Body of pancreas (tissue), 4 donors: ENCODE measurements at places on chromosomes 5 and 9. TPM values are rescaled to one million over a fixed set of nuclear protein-coding genes. Genes with fewer than 3 reads are reported as not detected.

Gene LOX
- 6.6 TPM for total RNA-seq

Gene MACIR
- total RNA-seq, result 6.2 TPM

Gene SV2C
- total RNA-seq, result not detected

GRCh38 chr5:57215629-57216195, 41.9 kb downstream of the GPBP1 start:
- no peak for DNase-seq

GRCh38 chr5:36887532-36887931, 11.0 kb downstream of the NIPBL start:
- DNase-seq, result no peak

DNA sequence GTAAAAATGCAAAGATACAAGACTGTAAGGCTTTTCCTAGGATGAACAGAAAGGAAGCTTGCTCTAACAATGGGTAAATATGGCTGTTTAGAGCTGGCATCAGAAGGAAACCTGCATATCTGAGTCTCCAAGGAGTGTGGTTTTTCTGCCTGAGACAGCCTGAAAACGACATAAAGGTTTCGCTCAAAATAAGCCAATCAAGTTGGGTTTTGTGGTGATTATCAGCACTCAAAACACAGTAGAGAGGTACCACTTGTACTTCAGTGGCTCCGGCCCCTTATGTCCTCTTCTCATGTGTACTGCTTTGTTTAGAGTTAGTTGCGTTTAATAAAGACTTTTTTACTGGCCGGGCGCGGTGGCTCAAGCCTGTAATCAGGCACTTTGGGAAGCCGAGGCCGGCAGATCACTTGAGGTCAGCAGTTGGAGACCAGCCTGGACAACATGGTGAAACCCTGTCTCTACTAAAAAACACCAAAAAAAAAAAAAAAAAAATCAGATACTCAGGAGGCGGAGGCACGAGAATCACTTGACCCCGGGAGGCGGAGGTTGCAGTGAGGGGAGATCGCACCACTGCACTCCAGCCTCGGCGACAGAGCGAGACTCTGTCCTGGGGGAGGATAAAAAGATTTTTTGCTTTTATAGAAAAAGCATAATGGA, 39.4 kb downstream of the KLF9 start:
- no peak for DNase-seq

DNA sequence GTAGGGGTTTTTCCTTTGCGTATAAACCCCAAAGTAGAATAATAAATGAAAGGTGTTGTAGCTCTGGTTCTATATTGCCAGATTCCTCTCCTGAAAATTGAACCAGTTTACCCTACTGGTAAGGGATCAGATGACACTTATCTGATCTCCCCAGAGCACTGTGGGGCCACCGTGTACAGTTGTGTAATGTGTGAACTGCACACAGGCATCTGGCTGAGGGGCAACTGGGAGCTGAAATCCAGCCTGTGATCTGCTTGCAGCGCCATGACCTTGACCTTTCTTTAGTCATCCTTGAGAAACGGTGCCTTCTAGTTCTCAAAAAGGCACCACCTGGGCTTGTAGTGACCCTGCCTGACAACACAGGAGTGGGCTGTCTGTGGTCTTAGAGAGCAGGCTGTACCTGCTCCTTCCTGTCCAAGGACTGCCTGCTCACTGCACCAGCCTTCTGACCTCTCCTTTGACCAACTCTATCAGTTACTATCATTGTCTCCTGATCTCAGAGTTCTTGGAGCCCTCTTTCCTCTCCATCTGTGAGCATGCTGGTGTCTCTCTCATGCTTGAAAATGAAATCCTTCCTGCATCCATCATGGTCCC, 40.2 kb downstream of the PDE6A start:
- no peak for DNase-seq

DNA sequence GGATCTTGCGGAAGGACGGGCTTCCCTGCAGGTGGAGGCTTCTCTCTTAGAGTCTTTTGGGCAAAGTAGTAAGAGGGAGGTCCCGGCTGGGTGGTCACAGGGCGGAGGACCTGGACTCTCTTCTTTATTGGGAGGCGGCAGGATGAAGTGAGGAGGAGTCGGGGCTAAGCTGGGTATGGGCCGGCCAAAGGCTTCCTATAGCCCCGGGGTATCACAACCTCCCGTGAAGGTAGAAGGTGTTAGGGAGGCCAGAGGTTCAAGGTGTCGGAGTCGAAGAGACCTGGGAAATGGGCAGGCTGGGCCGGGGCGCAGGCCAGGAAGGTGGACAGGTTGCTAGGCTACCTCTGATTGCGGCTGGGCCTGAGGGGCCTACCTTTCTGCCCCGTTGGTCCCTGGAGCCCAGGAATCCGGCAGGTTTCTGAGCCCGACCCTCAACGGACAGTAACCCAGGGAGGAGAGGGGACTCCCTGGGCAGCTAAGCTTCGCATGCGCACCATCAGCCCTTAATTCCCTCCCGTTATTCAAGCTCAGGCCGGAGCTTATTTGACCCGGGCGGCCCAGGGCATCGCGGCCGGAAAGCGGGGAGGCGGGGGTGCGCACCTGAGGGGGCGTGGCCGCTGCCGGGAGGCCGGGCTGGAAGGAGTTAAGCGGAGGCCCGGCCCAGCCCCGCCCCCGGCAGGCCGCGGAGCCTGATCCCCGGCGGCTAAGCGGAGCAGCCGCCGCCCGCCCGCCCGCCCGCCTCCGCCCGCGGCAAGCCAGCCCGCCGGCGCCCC, at the start of gene TESK1:
TSS of gene TESK1 (plus strand) at position 685 of the 773 bp plus-strand sequence. CDS start 358 bp downstream, outside the sequence.
- peak; percentile 84 for DNase-seq
